ENCODE measurements at places on chromosomes 5 and 9.

GRCh38 chr5:40780858-40781257 lies 17.3 kb downstream of the PRKAA1 start:
- DNase-seq: no peak

GRCh38 chr9:123399803-123400378 lies 43.9 kb downstream of the CRB2 start:
- no peak for DNase-seq

GRCh38 chr5:16520841-16521240 lies 55.2 kb upstream of the ZNF622 start:
- no peak for DNase-seq

DNA sequence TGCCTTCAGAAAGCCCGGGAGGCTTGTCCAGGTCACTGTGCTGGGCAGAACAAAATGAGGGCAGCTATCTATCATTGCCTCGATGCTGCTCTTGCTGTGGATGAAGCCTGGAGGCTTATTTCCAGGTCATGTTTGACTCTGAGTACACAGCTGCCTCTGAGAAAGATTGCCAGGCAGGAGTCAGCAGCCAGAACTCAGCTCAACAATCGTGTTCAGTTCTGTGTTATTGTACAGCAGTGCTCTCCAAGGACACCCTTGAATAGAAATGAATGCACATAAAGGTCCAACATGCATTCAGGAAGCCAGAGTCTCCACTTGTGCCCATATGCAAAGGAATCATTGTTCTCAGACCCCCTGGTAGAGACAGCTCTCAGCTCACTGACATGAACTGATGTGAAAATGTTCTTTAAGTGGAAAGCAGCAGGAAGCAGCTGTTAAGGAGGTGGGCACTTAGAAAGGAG lies 61.7 kb upstream of the ZFR start:
- DNase-seq: peak; percentile 82

GRCh38 chr5:74839229-74839628 lies 27.0 kb downstream of the FAM169A start:
- DNase-seq: no peak
